ENCODE measurements at places on chromosomes 5 and 9.
A peak's percentile ranks its signal among the peaks of the same experiment; 100 is the strongest.

DNA sequence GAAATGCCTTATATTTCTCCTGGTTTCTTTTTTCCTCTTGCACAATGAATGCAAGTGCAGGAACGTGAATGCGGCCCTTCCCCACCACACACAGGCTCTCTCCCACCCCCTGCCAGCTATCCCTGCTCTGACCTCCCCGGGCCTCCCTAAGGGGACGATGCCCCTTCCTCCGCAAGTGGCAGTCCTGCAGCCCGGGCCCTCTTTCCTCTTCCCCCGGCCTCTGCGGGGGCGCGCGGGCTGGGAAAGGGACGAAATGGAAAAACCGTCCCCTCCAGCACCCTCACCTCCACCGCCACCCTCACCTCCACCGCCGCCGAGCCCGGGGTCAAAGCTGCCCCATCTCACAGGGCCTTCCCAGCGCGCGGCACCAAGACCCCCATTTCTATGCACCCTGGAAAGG is 44.7 kb downstream of the GAS1 start:
- DNase-seq = no peak

GRCh38 chr5:129496421-129496820 is 36.3 kb downstream of the ADAMTS19 start:
- DNase-seq = no peak

DNA sequence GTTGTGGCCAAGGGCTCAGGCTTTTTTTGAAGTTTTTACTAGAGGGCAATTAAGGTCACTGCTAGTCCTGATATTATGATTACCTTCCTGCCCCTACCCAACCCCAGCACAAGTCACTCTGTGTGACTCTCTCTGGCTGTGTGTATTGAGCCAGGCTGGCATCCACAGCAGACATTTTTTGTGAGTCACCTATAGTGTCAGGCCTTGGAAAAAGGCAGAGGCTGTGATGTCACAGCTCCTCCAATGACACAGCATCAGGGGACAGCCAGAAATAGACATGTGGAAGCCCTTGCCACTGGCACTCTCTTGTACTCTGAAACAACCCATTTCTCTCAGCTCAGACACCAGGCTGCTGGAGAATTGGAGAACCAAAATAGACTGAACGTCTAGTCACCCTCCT is 145.4 kb downstream of the NMUR2 start:
- no peak for DNase-seq

GRCh38 chr9:126838895-126839294 is 21.5 kb upstream of the ZBTB34 start:
- DNase-seq = no peak

DNA sequence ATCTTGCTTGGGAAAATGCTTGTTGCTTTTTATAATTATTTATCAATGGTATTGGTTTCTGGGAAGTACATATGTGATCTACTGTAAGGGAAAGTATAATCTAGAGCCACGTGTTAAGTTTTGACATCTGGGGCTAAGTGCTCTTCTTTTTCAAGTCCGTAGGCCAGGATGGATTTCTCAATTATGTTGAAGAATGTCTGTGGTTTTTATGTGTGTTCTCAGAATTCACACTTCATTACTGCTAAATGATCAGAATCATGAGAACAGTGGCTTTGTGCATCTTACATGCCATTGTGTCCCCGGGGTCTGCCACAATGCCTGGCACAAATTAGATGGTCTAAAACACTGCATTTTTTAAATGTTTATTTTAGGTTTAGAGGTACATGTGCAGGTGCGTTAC is 14.5 kb upstream of the AUH start:
- no peak for DNase-seq

- DNase-seq = no peak
Observed at GRCh38 chr5:59115345-59115744, 532.5 kb downstream of the RAB3C start.

DNA sequence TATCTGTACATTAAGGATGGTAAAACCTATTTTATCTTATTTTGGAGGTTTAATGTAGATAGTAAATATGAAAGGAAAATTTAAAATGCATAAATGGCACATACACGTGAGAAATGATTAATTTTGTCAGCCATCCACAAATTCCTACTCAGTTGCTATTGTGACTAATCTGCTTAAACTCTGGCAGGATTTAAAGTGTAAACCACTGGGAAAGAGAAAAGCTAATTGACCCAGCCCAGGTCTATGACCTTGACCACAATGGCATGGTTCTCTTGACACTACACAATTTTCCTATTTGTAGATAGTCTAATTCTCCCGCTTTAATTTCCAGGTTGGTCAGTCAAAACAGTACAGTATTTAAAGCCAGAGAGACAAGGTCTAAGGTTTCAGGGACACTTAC is 459.0 kb upstream of the KLF4 start:
- DNase-seq = no peak

DNA sequence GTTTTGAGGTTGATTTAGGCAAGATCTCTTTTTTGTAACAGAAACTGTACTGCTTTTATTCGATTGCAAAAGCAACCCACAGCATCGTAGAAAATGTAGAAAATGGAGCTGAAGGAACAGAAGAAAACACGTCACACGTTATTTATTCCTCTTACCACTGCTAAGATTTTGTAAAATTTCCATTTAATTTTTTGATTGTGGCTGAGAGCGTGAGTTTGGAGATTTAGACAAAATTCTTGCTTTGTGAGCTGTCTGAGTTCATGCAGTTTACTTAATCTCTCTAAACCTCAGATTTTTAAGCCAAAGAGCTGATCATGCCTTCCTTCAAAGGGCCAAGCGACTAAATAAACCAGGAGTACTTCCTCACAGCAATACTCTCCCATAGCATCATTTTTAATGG is 24.8 kb downstream of the DPYSL3 start:
- no peak for DNase-seq

DNA sequence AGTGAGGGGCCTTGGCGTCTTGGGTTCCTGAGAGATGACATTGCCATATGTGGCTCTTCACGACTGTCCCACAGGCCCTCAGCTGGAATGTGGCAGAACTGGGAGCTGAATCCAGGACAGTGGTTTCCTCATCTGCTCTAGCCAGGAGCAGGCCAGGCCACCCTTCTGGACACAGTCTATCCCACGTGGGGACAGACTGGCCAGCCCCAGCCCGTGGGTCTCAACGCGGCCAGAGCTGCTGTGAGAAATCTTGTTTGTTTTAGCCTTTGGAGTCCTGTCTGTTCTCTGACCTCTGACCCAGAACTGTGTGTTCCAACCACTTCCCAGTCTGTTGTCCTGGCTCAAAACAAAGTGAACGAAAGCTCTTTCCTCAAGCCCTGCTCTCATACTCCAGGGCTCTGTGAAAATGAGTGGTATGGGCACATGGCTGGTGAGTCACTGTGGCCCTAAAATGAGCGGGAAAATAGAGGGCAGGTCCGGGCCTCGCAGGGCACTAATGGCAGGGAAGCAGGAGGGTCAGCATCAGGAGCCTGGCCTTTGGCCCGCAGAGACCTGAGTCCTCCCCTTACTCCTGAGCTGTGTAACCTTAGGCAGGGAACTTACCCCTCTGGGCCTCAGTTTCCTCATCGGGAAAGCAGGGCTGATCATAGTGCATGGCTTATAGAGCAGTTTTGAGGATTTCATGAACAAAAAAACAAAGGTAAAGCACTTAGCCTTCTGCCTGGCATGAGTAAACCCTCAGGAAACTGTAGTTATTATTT is 34.8 kb upstream of the GLRX start:
- DNase-seq = no peak

DNA sequence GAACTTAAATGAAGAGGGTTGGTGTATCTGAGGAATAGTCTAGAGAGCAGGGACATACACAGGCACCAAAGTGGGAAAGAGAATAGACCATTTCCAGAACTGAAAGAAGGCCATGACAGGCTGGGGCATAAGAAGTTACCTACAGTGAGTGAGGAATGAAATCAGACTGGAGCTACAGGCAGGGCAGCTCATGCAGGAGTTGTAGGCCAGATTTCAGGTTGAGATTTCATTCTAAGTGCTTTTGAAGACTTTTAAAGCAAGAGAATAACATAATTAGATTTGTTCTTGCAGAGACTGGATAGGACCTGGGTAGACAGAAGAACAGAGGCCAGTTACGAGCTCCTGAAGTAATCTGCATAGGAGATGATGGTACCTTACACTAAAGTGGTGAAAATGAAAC is 280.8 kb downstream of the KIAA0825 start:
- no peak for DNase-seq

DNA sequence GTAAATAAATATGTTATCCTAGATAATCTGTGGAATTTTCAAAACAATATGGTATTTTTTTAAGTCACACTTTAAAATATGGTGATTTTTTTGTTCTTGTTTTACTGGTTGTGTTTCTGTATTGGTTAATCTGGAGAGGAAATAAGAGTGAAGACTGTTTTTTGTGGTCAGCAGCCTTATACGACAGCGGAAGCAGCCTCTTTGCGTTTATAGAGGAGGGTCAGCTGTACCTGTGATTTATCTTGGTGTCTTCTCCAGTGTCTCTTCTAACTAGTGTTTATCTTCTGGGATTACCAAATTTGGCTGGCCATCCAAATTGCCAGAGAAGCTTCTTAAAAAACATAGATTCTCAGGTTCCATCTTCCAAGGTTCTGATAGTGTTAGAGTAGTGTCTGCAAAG is 58.7 kb downstream of the ICE1 start:
- peak; percentile 40 for DNase-seq

GRCh38 chr9:130634801-130635200 is 29.6 kb upstream of the PRDM12 start:
- no peak for DNase-seq

- DNase-seq = no peak
Observed at GRCh38 chr5:134003064-134003816, 1.5 kb downstream of the VDAC1 start.

All from CD4-positive, alpha-beta T cell treated with Interleukin-17A for 1 hour (primary cell).